NCI-H1092 treated with DMSO at 0.1 percent for 48 hours (cell line): ENCODE measurements at places on chromosomes 1 and 21.
A peak's percentile ranks its signal among the peaks of the same experiment; 100 is the strongest.

- DNase-seq, result no peak
Observed at GRCh38 chr1:180033390-180033789, 78.8 kb downstream of the CEP350 start.

- no peak for DNase-seq
Observed at GRCh38 chr1:14118691-14119485, 418.9 kb downstream of the PRDM2 start.

DNA sequence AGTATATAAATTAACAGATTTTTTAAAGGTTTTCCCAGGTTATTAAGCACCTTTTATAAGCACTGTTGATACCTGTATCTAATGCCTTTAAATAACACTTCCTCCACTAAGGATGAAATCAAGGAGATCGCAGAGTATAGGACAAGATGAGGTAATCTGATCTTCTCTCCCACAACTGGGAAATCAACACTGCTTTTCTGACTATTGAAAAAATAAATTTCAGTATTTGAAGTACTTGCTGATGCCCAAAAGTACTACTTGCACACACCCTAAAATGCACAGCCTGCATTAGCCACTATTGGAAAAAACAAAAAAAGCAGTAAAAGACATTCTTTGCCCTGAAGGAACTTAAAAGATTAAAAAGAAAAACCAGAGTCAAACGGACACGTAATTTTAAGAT, 48.6 kb downstream of the PUM1 start:
- no peak for DNase-seq

GRCh38 chr21:24367936-24368335, 1239.3 kb downstream of the MRPL39 start:
- DNase-seq, result no peak

GRCh38 chr1:40092706-40093639, 4.1 kb downstream of the PPT1 start:
- no peak for DNase-seq

- DNase-seq, result no peak
Observed at GRCh38 chr1:67785847-67786753, 47.2 kb downstream of the GNG12 start.

GRCh38 chr1:17137441-17137840, 18.2 kb upstream of the PADI2 start:
- no peak for DNase-seq

DNA sequence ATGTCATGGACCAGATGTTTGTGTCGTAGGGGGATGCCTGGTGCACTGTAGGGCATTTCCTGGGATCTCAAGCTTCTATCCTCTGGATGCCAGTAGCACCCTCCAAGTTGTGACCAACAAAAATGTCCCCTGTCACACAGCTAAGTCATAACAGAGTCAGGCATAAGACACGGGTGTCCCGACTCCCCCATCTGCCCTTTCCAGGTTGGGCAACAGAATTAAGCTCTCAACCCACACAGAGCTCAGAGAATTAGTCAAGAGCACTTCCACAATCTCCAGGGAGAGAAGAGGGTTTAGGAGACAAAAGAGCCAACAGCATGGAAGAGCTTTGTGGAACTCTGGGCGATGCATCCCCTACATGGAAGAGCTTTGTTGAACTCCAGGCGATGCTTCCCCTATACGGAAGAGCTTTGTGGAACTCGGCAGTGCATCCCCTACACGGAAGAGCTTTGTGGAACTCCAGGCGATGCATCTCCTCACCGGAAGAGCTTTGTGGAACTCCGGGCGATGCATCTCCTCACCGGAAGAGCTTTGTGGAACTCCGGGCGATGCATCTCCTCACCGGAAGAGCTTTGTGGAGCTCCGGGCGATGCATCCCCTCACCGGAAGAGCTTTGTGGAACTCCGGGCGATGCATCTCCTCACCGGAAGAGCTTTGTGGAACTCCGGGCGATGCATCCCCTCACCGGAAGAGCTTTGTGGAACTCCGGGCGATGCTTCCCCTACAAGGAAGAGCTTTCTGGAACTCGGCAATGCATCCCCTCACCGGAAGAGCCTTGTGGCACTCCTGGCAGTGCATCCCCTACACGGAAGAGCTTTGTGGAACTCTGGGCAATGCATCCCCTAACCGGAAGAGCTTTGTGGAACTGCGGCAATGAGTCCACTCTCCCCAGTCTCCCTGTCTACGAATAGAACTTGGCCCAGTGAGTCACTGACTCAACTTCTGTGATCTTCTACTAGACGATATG, 422.7 kb downstream of the KIF26B start:
- no peak for DNase-seq

DNA sequence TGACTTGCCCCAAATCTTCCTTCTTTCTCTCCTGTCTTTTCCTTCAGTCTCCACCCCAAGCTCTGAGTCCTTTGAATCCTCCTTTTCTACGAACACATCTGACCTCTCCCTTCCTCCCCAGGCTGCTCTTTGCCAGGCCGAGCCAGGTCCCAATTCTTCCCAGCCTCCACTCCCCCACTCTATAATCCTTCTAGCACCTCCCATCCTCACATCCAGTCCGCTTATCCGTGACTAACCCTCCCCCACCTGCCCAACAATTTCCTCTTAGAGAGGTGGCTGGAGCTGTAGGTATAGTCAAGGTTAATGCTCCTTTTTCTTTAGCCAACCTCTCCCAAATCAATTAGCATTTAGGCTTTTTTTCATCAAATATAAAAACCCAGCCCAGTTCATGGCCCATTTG, 9.5 kb upstream of the HPDL start:
- DNase-seq, result no peak

DNA sequence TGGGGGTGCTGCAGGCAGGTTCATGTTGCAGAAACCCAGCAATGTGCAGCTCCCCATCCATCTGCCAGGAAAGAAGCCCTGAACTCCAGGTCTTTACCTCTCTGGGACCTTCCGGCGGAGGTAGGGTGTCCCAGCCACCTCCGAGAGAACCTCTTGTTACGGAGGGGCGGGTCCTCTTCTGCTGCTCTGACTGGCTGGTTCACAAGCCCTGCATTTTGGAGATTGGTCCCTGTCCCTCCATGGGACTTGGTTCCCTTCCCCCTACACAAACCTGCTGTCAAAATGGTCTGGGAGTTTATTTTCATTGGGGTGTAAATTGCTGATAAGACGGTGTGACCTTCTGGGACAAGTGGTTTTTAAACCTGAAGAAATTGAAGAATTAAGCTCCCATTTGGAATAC, 8.0 kb upstream of the CELSR2 start:
- no peak for DNase-seq

- DNase-seq, result peak; percentile 14
Observed at GRCh38 chr1:110255392-110255787, 45.3 kb downstream of the KCNC4 start.

DNA sequence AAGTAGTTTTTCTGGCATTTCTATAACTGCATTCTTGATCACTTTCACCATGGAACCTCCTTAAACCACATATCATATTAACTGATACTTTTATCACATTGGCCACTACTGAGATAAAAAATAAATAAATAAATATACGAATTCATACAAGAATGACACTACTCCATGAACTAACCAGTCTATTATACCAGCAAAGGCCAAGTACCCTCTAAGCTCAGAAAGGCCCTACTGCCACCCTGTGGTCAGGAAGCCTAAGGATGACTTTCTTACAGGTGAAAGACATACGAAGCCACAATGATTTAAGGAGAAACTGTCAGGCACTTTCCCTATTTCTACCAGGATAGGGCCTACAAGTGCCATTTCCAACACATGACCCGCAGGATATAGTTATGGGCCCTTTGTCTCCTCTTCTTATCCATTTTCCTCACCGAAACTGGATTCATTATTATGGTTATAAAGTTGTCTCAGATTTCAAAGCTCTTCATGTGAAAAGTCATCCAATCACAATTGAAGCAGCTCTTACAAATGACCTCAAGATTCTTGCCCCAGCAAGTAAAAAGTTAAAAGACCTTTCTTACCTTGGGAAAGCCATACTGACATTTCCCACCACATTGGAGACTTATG, 23.9 kb downstream of the DNAJC8 start:
- DNase-seq, result peak; percentile 61

GRCh38 chr1:77829851-77830250, 50.4 kb downstream of the MIGA1 start:
- DNase-seq, result no peak

GRCh38 chr1:230272557-230272956, 153.6 kb downstream of the PGBD5 start:
- no peak for DNase-seq

- DNase-seq, result no peak
Observed at GRCh38 chr1:39544327-39544726, 32.3 kb downstream of the PABPC4 start.

- no peak for DNase-seq
Observed at GRCh38 chr1:32939655-32940371, 24.8 kb downstream of the RNF19B start.

DNA sequence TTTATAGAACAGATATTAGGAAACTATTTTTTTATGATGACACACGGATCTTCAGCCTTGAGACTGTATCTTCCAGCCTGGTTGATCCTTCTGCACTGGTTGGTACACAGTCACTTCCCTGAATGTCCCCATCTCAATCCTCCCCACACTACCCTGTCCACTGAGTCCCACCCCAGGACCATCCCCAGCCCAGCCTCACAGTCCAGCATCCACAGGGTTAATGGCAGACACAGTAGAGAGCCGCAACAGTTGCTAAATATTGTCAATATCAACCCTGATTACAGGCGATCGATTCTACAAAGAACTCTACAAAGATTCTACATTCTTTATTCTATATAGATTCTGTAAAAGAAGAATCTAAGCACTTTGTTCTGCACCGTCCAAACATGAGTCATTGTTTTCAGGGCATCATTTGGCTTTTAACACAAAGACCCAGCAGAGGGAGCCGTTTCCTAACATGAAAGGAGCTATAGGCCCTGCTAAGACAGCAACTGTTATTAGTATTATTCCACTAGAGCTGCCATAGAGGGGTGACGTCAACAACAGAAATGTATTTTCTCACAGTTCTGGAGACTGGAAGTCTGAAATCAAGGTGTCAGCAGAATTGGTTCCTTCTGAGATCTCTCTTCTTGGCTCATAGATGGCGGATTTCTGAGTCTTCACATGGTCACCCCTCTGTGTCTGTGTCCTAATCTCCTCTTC, 30.1 kb upstream of the IFNAR2 start:
- peak; percentile 70 for DNase-seq

GRCh38 chr1:31531177-31531999, 44.9 kb upstream of the TINAGL1 start:
- DNase-seq, result no peak

DNA sequence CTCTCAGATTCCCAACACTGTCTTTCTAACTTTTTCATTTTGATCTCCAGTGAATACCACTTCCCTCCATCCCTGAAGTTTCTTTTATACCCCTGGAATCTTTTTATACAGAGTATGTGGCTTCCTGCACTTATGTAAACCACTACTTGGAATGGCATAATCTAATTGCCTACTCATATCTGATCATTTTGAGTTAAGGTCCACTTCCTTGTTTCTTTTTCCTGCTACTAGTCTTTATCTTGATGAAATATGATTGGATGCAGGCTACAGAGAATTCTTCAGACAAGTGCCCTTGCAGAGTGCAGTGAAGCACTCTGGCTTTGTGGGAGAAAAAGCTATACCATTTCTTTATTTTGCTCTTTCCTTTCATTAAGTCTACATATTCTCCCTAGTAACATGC, 325.3 kb upstream of the ADAMTS5 start:
- no peak for DNase-seq

- DNase-seq, result peak; percentile 35
Observed at GRCh38 chr1:169466259-169467230, 19.2 kb downstream of the SLC19A2 start.

DNA sequence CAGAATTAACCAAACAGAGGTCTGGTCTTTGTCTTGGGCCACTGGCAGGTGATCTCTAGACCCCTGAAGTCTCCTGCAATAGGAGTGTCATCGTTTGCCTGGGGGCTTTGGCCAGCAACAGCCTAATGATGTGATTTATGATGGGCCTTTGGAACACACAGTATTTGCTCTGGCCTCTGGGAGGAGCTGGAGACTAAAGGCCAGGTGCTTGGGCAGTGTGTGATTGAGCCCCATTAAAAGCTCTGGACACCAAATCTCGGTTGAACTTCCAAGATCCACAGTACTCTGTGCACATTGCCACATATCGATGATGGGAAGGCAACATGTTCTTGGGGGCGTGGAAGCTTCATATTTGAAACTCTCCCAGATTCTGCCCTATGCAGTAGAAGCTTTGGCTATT, 32.0 kb upstream of the TLR5 start:
- no peak for DNase-seq

DNA sequence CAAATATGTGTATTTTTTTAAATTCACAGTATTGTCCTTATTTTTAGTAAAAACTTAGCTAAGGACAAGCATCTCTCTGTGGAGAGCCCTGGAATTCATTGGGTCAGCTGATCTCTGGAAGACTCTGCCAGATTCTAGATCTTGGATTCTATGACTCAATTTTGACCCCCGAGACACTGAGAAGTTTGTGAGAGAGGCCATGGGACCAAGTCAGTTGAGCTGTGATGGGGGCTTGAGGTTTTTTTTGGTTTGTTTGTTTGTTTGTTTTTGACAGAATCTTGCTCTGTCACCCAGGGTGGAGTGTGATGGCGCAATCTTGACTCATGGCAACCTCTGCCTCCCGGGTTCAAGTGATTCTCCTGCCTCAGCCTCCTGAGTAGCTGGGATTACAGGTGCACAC, 13.5 kb downstream of the SHISA4 start:
- DNase-seq, result no peak

DNA sequence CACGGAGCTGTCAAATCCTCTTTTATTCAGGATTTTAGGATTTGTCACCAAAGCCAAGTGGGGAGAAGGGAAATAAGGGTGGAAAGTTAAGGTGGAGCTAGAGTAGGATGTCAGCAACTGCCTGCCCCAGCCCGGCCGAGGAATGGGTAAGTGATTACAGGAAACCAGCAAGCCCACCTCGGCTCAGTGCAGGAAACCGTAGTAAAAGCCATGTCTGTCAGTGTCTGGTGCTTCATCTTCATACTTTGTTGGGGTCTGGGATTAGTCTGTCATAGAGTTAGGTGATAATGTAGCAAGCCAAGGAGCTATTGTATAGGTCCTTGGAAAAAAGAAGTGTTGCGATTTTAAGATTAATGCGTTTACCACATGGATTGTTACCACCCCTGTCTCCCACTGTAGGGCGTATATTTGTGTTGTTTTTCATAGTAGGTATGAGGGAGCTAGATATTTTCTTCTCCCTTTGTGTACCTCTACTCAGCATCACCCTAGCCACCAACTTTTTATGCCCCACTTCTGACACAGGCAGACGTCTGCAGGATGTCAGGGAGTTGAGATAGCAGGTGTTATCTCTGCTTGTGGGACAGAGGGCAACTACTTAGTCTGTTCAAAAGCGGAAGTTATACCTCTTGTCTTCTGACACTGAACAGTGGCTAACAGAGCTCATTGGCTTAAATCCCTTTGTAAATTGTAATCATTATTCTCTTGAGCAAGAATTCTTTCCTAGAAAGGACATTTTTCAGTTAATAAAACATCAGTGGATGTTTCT, 253.7 kb downstream of the HHAT start:
- DNase-seq, result no peak

GRCh38 chr1:224238756-224239155, 55.7 kb downstream of the DEGS1 start:
- no peak for DNase-seq

DNA sequence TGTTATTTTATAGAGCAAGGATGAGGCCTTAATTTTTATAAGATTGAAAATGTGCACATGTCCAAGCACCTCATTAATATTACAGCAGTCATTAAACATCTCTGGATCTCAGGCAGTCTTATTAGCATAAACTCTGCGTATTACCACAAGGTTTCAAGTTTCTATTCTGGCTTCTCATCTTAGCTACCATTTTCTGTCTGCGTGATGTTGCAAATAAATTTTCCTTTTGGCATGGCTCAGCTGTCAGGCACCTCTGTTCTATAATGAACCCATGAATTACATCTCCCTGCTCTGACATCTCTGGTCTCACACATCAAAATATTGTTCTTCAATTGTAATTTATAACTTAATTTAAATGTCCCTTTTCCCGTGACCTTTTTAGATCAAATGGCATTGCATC, 156.5 kb downstream of the SLC45A1 start:
- DNase-seq, result peak; percentile 66
